ENCODE measurements at places on chromosomes 13 and 19.

DNA sequence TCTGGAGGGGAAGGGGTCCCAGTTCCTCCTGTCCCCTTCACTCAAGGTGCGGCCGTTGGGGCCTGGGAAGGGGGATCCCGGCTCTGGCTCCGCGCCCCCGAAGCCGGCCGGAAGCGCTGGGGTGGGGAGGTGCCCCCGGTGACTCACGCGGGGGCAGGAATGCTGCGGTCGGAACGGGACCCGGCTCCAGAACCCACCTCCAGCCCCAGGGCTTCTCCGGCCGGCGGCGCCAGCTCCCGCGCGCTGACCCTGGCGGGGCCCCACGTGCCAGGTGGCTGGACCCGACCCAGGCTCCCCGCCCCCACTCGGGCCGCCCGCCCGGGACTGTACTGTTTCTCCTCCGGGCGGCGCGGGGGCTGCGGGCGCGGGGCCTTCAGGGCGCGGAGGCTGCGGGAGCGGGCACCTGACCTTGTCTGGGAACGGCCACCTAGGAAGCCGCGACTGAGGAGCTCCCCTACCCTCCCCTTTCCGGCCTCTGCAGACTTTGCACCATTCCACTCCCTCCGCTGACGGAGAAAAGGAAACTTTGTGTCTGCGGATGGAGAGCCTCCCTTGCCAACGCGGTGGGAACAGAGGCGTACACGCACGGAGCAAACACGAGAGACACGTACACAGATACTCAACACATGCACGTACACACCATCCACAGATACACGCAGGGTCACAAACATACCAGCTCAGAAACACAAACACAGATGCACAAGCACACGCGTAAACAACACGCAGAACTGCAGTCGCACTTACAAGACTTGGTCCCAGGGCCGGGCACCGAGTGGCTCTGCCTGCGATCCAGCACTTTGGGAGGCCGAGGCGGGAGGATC lies 7.2 kb downstream of the AXL start:
- DNase-seq = no peak

DNA sequence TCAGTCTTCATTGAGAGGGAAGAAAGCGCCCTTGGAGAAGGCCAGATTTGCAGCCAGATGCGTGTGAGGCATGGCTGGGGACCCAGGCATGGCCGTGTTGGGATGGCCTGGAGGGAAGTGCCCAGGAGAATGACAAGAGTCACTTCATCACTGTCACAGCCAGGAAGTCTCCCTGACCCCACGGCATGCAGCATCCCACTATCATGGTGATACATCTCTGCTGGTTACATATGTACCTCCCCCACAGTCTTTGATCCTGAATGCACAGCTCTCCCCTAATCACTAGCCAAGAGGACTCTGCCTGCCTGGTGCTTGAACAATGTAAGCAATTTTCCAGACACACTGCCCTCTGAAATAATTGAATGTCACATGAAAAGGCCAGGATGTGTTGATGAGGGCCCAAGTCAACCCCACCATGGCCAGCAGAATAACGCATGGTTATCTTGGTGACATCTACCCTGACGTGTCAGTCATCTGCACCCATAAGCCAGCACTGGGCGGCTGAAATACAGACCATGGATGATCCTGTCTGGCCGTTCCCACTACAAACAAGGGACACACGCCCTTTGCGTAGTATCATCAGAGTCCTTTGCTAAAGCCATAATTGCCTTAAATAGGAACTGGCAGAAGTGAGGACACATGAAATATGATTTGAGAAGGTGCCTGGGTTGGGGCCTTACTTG lies 149.7 kb upstream of the SPACA7 start:
- DNase-seq = no peak

DNA sequence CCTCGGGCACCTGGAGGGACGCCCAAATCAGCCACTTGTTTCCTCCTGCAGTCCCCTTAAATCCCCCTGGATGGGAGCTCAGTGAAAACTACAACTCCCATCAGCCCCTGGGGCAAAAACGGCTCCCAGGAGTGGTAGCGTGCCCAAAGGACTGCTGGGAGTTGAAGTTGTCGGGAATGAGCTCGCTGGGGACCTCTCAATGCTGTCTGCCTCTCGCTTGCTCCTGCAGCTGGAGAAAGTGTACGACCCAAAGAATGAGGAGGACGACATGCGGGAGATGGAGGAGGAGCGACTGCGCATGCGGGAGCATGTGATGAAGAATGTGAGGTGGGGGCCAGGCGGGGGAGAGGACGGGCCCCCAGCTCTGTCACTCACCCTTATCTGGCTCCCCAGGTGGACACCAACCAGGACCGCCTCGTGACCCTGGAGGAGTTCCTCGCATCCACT lies 14.7 kb upstream of the DHDH start:
- no peak for DNase-seq

DNA sequence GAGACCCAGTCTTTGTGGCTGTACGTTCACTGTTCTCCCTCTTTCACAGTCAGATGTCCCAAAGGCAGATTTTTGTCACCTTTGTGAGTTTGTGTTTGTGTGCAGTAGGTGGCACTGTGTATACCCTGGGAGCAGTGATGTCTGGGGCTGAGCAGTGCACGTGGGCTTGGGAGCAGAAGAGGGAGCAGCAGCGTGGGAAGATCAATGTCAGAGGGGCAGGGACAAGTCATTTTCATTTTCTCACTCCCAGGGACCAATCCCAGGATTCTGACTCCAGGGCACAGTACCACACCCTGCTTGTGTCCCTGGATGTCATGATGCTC lies 2.0 kb upstream of the PSG6 start:
- no peak for DNase-seq

GRCh38 chr13:89726690-89727435 lies 1620.6 kb upstream of the MIR17HG start:
- DNase-seq = no peak

DNA sequence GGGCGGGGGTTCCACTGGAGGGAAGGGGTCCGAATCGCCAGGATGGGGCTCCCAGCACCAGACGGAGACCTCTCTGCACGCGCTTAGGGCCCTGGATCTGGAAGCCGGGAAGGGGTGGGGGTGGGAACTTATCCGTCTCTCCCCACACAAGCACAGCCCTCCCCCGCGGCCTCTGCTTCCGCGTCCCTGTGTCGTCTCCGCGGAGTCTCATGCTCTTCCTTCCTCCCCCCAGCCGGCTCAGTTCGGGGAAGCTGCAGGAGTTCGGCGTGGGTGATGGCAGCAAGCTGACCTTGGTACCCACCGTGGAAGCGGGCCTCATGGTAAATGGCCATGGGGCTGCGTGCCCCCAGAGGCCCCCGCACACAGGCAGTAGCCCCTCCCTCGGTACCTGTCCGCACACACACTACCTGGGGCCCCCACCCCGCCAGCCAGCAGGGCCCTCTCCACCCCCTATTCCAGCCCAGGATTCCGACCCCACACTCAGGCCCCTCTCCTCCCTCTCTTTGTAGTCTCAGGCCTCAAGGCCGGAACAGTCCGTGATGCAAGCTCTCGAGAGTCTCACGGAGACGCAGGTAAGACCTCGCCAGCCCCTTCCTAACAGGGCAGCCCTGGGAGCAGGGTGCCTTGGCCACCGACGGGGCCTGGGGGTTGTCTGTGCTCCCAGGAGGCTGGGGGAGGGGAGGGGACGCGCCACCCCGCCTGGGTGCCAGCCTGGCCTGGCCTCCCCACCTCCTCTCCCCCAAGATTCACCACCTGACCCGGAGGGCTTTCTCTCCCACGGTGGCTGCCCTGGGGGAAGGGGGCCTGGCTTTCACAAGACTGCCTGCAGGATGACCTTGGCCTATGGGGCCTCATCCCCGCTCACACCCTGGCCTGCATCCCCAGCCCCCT lies 3.2 kb downstream of the MIDN start:
- DNase-seq = no peak

Data from left renal cortex interstitium (tissue), 4 donors.